Pons (tissue), 1 donor: ENCODE measurements at places on chromosomes 16 and 17.

DNA sequence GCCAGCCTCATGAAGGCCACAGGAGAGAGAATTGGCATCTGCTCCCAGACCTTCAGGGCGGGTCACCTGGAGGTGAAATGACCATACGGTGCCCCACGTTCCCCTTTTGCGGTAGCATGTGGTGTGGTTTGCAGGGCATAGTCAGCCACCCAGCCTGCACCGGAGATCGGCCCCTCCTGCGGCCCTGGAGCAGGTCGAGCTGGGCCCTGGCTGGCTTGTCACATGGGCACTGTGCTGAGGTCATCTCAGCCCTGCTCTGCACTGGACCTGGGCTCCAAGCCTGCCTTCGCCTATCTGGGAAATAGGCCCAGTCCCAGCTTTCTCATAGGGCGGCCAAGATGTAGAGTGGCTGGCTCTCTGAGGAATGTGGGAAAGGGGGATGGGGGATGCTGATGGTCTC is 16.2 kb downstream of the GSE1 start:
- no peak for DNase-seq

- no peak for DNase-seq
Measured at GRCh38 chr17:64572682-64573154, 65.9 kb downstream of the CEP95 start.

DNA sequence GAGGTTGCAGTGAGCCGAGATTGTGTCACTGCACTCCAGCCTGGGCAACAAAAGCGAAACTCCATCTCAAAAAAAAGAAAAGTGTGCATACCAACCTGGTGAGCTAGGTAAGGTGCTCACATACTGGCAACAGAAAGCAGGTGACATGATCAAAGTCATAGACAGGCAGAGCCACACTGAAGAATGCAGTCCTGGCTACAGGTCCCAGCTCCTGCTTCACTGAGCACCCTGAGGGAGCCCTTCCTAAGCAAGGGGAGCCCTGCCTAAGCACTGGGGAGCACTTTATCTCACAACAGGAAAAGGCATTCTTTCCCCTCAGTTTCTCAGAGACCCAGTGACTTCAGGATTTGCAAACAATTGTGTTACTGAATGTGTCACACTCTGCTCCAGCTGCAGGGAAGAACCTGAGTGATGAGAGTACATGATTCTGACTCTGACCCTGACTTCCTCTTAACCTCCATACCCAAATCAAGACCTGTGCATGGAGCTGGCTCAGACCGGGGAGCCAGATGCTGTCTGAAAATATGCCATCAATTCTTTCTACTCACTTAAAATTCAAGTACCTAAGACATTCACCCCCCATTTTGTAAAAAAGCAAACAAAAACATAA is 40.5 kb downstream of the ANKRD11 start:
- DNase-seq = no peak

- no peak for DNase-seq
Measured at GRCh38 chr17:32289471-32290070, 23.9 kb downstream of the RHBDL3 start.

DNA sequence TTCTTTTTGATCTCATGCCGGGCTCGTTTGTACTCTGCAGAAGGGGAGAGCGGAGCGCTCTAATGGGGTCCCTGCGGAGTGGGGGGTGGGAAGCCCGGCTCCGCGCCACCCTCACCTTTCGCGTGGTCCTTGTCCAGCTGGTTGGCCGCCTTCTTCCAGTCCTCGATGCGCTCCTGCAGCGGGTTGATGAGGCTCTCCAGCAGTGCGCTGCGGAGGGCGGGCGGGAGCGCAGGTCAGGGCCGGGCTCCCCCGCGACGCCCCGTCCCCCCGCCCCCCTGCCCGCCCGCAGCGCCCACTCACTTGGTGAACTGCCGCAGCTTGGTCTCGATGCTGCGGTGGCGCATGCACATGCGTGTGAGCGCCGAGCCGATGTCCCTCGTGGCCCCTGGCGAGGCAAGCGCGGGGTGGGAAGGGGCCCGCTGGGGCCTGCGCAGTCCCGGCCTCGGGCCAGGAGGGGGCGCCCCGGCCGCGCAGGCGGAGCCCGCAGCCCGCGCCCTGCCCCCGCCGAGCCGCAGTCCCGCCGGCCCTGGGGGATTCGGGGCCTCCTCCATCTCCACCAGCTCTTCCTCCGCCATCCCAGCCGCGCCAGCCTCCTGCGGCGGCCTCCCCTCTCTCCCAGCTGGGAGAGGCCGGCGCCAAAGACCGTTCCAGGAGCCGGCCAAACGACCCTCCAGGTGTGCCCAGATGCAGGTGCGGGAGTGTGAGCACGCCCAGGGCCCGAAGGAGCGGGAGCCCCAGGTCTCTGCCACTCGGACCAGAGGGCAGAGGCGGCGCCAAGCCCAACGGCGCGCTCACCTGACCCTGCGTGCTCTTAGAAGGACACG is 6.0 kb downstream of the MTSS2 start:
- DNase-seq = no peak

- DNase-seq = no peak
Measured at GRCh38 chr17:45287526-45288500, 25.9 kb upstream of the SPATA32 start.

DNA sequence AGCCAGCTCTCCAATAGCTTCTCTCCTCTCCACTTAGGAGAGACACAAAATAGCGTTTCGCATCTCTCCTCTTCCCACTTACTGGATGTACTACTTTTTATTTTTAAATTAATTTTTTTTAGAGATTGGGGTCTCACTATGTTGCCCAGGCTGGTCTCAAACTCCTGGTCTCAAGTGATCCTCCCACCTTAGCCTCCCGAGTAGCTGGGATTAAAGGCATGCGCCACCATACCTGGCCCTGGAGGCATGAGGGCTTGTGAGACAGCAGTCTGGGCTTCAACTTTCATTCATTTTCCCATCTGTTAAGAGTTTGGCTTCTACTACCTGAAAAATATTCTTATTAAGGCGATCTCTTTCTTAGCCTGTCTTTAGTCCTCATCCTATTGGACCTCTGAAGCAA is 18.3 kb downstream of the SLC7A6OS start:
- no peak for DNase-seq

GRCh38 chr16:84465154-84465553 is 39.3 kb downstream of the MEAK7 start:
- no peak for DNase-seq

GRCh38 chr17:8109661-8110455 is 8.5 kb downstream of the ALOXE3 start:
- DNase-seq = no peak

GRCh38 chr17:49748791-49749190 is 15.1 kb downstream of the FAM117A start:
- no peak for DNase-seq

DNA sequence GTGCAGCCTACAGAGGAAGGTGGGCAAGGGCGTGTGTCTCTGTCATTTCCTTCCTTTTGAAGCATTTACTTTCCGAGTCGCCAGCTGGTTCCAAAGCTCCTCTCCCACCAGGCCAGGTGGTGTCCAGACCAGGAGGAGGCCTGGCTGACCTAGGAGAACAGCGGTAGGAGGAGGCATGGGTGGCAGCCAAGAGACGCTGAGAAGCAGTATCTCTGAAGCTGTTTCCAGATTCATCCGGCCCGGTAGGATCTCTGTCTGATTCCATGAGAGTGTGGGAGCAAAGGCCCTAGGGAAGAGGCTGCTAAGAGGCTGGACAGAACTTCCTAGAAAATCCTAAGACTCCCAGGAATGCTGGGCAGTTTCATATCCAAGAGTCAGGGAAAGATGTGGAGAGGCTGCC is 20.3 kb downstream of the MEOX1 start:
- no peak for DNase-seq
